ENCODE measurements at places on chromosomes 1 and 21.

DNA sequence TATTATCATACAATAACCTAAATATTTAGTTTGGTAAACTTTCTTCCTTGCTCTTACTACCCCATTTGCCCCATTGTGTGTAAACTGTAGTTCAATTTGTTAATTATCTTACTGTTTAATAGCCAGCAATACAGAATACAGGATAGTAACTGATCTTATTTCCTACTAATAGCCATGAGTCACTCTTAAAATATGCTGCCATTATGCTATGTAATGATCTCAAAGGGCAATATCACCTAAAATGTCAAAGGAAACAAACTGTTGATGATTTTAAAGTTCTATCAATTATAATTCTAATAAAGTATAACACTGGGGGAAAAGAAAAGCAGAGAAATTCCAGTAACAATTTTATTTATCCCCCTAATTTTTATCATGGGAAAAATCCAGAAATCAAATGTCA, 4.3 kb downstream of the SLC30A1 start:
- DNase-seq = no peak

- peak; percentile 51 for DNase-seq
These were observed 1.6 kb upstream of the ENO1 start for GRCh38 chr1:8879922-8880676.

- no peak for DNase-seq
These were observed 62.6 kb downstream of the ABL2 start for GRCh38 chr1:179166663-179167417.

GRCh38 chr1:24727501-24728216, 17.6 kb upstream of the CLIC4 start:
- DNase-seq = no peak

- DNase-seq = no peak
These were observed 208.2 kb upstream of the TMEM51 start for GRCh38 chr1:14945132-14946010.

DNA sequence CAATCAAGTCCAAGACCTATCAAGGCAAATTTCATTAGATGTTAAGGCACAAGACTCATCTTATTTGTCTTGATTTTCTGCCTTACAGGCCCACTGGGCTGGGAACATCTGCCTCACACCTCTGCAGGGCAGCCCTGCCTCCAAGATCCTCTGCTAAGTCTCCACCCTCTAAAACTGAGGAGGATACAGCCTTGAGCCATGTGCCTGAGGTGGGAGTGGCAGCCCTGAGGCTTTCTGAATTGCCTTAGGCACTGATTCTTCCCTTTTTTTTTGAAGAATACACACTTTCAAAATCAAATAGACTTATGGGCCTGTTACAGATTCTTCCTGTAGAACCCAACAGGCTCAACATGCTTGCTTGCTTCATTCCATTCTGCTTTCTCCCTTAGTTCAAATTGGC, 544.3 kb upstream of the ADAMTS5 start:
- no peak for DNase-seq

GRCh38 chr1:175434283-175434860, 241.8 kb upstream of the KIAA0040 start:
- peak; percentile 25 for DNase-seq

DNA sequence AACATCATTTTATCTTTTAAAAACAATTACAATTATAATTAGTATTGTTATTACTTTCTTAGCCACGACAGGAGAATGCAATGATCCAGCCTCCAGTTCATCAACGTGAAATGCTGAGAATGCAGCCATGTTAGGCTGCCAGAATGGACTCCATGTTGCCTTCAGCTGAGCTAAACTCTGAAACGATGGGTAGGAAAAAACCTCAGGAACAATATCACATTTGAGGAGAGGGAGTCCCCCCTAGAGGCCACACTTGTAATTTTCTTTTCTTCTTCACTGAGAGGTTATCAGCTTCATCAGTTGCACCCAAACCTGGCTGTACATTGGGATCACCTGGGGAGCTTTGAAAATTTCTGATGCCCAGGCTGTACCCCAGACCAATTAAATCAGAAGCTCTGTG, 34.6 kb upstream of the DNAH14 start:
- no peak for DNase-seq

DNA sequence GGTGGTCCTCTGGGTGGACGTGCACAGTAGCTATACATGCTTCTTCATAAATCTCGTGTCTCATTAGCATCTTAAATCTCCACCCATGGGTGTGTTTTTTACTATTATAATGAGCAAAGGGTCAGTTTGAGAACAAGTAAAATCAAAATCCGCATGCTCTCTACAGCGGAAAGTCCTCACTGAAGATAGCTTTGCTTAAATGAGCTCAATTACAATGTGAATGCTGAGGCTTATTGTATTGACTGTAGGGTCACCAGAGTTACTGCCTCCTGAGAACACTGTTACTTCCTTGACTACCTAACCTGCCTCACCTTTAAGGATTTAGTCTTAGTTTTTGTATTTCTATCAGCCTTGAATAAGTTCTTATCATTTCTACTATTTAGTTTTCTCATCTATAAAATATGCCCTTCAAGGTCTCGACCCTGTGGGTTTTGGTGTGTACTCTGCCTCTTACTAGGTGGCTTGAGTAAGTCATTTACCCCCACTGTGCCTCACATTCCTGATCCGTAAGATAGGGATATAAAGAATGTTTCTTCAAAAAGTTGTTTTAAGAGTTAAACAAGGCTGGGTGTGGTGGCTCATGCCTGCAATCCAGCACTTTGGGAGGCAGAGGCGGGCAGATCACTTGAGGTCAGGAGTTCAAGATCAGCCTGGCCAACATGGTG, 7.9 kb downstream of the SLAMF7 start:
- no peak for DNase-seq

GRCh38 chr1:85201340-85202091, 700 bp upstream of the SYDE2 start:
- peak; percentile 71 for DNase-seq

DNA sequence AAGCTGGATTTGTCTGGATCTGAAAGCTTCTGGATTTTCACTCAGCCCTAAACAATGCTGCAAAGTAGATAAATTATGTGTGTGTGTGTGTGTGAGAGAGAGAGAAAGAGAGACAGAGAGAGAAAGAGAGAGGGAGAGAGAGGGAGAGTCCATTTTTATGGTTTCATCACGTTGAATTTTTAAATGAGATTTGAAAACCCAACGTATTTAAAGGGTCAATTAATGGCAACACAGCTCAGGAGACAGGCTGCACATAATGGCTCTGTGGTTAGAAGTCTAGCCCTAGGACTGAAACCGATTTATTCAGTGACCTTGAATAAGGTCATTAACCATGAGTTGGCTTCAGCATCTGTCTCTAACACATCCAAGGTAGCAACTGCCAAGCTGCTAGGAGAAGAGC, 35.3 kb upstream of the FMN2 start:
- no peak for DNase-seq

DNA sequence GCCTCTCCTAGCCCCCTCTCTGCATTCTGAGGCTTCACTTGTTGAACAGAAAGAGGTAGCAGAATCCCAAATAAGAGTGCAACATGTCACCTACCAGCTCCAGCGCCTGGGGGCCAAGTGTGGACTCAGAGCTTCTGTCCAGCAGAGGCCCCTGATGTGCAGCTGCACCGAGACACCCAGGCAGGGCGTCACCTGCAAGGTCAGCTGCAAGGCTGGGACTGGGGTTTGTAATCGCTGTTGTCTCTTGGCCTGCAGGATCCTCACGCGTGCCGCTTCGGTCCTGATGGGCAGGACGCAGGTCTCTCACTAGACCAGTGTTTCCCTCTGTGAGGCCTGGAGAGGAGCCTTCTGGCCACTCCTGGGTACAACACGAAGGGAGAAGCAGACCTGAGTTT, 4.3 kb upstream of the SLX9 start:
- DNase-seq = no peak

- DNase-seq = peak; percentile 8
These were observed 1.0 kb upstream of the TFF2 start for GRCh38 chr21:42351626-42352440.

- no peak for DNase-seq
These were observed 36.8 kb downstream of the MAB21L3 start for GRCh38 chr1:116147972-116148371.

GRCh38 chr1:60431593-60431992, 358.0 kb upstream of the C1orf87 start:
- no peak for DNase-seq

DNA sequence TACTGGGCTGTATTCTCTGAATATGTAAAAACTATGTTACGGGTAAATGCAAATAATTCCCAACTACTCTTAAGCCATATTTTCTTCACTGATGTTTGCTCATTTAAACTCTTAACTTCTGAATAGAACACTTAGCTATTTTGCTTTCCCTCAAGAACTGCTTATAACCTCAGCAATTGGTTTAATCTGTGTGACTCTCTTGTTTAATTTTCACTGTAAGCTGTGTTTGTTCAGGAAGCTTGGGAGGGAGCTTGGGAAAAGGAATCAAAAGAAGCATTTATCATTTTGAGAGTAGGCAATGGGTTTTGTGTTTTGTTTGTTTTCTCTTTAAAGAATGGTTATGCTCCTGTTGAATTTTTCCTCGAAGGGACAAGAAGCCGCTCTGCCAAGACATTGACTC, 24.4 kb downstream of the GNPAT start:
- no peak for DNase-seq

DNA sequence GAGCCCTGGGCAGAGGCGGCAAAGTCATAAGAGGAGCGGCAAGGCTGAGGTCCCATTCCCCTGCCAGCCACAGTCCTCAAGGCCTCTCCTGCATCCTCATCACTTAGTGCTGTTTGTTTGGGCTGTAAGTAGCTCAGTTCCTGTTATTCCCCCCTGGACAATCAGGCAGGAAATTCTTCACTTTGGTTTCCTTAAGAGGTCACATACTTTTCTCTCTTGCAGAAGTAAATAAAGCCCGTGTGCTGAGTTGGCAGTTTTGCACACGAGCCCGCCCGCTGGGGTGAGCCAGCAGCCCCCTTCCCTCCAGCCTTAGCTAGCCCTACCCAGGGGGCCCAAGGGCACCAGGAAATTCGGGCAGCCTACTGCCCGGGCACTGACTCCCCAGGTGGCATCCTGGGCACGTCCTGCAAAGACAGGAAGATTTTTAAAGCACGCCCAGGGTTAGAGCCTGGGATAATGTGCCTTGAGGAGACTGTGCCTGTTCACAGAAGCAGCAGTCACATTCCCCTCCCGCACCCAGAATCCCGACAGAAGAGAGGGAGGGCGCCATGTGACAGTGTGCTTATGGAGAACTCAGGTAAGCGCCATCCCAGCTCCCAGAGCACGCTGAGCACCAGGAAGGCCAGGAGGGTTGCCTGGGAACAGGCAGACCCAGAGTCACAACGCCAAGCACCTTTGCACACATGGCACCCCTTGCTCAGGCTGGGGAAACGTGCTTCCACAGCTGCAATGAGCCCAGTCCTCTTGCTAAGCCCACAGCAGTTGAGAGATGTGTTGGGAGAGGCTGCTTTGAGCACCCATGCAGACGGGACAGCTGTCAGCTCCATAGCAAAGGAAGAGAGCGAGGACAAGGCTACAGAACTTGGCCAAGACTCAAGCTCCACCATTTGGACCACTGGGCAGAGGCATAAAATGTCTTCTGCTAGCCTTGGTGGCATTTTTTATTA, 144.5 kb upstream of the TMEM51 start:
- DNase-seq = no peak

- DNase-seq = no peak
These were observed 75.5 kb downstream of the KCNN3 start for GRCh38 chr1:154794608-154795007.

GRCh38 chr1:185427264-185427663, 110.2 kb upstream of the IVNS1ABP start:
- DNase-seq = no peak

GRCh38 chr1:245671966-245672767, 517.4 kb downstream of the KIF26B start:
- no peak for DNase-seq

GRCh38 chr1:112056354-112056753, 66.9 kb upstream of the KCND3 start:
- DNase-seq = no peak

- no peak for DNase-seq
These were observed 125.5 kb downstream of the ADAMTS1 start for GRCh38 chr21:26719750-26720149.

GRCh38 chr1:33494929-33495328, 22.5 kb downstream of the ZSCAN20 start:
- DNase-seq = no peak

- no peak for DNase-seq
These were observed 12.7 kb downstream of the SPATC1L start for GRCh38 chr21:46171585-46171984.

DNA sequence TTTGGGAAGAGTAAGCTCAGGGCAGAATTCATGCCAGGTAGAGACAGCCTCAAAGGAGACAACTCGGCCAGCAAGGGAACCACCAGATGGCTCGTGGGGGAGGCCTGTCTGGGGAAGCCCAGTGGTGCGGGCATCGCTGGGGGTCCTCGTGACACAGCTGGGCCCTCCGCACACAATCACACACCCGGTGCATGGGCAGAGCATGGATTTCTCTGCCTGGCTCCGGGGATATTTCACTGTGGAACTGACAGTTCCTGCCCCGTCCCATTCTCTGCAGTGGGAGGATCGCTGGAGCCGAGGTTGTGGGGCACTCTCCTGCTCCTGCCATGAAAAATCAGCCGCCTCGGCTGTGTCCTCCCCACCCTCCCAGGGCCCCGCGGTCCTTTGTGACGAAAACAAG, 108.0 kb downstream of the CRYAA start:
- no peak for DNase-seq

GRCh38 chr21:31977816-31978215, 105.0 kb downstream of the HUNK start:
- DNase-seq = no peak

DNA sequence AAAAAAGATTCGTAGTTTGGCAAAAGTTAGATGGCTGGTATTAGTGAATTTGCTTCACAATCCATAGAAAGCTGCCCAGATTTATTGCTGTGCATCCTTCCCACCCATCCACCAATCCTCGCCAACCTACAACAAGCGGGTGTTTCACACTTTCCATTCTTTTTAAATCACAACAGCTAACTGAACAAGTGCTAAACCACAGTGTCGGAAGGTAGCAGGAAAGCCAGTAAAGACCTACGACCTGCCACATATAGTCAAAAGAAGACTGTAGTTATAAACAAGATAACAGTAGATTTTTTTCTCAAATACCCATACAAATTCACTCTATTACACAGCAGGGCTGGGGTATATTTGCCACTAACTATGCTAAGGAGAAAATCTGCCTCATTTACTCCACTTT, 47.0 kb upstream of the AIM2 start:
- DNase-seq = no peak

DNA sequence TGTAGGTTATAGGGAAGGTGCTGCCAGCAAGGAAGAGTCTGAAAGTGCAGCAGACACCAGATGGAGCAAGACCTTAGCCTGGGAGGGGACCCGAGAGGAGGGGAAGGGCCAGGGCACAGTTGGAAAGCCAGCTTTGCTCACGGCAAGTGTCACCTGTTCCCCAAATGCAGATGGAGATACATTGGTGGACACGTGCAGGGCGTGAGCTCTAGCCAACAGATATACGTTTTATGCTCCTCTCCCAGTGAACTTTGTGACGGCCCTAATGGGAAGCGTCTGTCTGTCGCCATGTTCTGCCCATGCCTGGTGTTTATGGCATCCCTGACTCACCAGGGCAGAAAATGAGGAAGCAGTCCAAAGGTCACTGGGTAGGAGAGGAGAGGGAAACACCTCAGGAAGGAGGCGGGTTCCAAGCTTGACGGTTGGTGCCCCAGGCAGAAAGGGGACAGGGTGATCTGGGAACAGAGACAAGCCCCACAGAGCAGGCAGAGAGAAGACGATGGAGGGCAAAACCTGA, 7.6 kb downstream of the GPA33 start:
- no peak for DNase-seq

- no peak for DNase-seq
These were observed 150.6 kb downstream of the TGFBR3 start for GRCh38 chr1:91735266-91735845.

- no peak for DNase-seq
These were observed 141.2 kb downstream of the FGGY start for GRCh38 chr1:59438058-59438560.
